ENCODE measurements at places on chromosomes 6 and 20.

DNA sequence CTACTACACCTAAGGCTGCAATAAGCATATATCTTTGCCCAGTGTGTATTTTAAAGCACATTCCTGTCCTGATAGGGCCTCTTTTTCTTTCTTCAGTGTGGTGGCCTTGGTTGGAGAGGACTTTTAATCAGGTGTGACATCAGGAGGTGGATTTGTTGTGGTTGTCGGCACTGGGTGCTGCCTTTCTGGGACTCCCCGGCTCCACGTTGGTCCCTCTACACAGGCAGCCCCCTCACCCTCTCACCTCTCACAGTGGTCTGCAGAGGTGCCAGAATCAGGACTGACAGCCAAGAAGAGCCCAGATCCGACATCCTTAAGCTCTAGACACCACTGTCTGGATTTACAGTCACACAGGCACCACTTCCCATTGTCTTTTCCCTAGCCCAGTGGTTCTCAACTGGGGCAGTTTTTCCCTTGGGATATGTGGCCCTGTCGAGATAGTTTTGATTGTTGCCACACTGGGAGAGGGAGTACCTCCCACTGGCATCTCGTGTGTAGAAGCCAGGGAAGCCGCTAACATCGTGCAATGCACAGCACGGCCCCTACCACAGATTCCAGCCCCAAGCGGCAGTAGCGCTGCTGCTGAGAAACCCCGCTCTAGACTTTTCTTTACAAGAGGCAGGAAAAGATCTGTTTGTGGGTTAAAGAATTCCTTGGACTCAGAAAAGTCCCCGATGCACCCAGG is 314.1 kb downstream of the QKI start:
- no peak for DNase-seq

DNA sequence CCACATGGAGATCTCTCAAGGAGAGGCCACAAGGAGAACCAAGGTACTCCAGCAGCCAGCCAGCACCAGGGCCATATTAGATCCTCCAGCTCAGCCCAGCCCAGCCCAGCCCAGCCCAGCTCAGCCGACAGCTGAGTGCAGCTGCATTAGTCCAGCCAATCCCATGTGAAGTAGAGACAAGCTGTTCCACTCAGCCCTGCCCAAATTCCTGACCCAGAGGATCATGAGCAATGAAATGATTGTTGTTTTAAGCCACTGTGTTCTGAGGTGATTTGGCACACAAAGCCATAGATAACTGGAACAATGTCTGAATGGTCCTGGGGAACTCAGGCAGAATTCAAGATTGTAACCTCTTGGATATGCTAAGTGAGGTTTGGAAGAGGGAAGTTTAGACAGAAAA is 59.5 kb upstream of the BMP2 start:
- no peak for DNase-seq

DNA sequence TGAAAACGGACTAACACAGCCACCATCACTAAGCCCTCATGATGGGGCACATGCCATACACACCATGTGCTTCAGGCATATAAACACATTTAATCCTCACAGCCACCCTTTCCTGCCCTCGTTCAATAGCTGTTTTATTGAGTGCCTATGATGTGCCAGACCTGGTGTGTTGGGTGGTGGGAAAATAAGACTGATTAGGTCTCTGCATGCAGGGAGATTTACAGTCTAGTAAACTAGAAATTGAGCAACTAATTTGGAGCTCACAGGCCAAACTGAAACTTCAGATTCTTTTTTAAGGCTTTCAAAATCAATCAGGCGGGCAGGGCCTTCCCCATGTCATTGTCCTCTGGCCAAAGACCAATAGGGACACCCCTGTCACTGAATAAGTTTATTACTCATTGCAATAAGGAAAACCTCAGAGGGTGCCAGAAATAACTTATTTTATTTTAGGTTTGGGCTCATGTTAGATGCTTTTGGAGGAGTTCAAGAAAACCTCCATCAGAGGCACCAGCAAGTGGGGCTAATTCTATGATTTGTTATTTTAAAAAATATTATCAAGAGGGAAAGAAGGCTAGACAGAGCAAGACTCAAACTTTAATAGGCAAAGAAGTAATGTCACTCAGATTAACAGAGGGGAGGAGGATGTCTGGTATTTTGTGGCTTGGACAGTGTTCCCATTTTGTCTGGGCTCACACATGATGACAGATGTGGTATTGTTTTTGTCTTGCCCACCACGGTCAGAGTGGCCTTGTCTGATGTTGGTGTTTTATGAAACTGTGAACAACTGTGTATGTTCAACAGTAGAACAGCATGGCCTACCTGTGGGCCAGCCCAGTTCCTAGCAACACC is 12.0 kb downstream of the ZFP64 start:
- DNase-seq: no peak

GRCh38 chr6:20853828-20854227 is 319.6 kb downstream of the CDKAL1 start:
- DNase-seq: no peak
